ENCODE measurements at places on chromosomes 6 and 20.

DNA sequence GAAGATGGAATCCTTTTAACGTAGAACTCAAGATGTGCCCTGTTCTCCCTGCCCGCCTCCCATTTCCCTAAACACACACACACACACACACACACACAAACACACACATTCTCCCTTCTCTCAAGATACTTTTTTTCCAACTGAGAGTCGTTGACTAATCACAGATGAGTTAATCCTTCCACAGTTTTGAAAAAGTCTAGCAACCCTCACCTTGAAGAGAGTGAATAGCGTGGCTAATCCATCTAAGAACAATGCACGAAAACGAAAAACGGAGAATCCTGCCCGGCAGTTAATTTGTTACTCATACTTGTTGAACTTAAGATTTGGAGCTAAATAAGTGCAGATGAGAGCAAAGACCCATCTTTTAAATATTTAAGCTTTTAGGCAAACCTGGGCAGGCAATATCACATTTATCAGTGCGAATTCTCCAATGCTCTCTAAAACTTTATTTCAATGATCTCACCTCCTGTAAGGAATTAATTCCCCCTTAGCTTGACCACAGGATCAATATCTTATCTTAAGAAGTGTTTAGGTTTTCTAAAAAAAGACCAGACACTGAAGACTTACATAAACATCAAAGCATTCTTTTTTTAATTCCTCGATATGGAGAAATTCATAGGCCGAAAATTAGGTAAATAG is 1.1 kb downstream of the AGPAT4 start:
- no peak for DNase-seq

DNA sequence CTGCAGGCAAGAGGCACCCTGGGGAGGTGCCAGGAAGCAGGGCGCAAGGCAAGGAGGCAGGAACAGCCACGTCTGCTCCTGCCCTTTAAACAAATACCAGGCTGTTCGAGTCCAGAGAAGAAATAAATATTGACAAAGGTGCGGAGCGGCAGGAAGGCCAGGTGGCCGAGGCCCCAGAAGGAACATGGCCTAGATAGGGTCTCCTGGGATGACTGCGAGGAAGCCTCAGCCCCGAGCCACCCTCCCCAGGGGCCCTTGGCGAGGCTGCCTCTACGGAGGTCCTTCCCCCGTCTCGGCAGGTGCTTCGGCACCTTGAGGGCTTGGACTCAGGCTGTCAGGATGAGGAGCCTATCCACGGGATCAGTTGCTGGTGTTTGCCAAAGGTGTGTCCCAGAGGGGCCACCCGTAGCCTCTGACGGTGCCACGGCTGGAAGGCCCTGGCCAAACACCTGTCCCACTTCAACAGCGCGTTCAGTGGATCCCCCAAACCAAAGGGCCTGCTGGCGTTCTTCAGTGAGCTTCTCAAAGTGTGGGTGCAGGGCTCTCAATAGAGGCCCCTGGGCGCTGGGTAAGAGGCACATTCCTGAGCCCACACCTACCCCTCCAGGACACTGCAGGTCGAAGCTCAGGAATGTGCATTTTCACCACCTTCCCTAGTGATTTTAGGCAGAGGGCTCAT is 39.8 kb downstream of the SNX5 start:
- DNase-seq, result no peak

- DNase-seq, result no peak
These were observed 28.8 kb downstream of the FERMT1 start for GRCh38 chr20:6094063-6094462.

- DNase-seq, result no peak
These were observed 62.9 kb upstream of the ARG1 start for GRCh38 chr6:131510094-131510493.

- DNase-seq, result no peak
These were observed 14.8 kb downstream of the APMAP start for GRCh38 chr20:24977797-24978196.

DNA sequence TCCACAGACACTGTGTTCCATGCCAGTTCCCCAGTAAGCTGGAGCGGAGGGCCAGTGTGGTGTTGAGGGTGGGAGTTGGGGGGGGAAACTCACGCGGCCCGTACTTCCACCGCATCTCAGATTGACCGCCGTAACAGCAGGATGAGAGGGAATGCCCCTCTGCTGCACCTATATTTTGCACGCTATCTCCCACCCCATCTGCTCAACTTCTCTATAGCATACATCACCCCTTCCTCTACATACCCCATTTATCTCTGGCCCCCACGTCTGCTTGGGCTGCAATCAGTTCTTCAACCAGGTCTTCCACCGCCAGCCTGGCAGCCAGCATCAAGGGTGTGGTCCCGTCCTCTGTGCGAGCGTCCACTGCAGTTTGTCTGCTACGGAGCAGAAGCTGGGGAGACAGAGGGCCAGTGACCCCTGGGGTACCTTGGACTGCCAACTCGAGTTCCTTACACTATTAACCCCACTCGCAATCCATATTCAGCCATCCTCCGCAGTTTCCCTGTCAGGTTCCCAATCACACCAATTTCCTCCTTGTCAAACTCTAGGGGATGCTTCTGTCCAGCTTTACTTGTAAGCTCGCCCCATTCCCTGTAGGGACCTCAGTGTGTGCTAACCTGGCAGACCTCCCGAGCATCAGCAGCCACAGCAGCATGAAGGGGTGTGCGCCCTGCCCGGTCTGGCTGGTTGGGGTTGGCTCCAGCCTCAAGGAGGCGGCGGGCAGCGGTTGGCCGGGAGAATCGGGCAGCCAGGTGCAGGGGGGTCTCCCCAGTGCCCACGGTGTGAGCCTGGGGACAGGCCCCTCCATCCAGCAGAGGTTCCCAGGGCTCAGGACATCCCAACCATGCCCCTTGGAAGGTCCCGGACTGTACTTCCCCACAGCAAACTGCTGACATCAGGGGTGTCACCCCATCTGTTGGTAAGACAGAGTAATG is 4.5 kb upstream of the GPSM3 start:
- no peak for DNase-seq

- DNase-seq, result no peak
These were observed 122.6 kb downstream of the HS3ST5 start for GRCh38 chr6:114220241-114220640.

DNA sequence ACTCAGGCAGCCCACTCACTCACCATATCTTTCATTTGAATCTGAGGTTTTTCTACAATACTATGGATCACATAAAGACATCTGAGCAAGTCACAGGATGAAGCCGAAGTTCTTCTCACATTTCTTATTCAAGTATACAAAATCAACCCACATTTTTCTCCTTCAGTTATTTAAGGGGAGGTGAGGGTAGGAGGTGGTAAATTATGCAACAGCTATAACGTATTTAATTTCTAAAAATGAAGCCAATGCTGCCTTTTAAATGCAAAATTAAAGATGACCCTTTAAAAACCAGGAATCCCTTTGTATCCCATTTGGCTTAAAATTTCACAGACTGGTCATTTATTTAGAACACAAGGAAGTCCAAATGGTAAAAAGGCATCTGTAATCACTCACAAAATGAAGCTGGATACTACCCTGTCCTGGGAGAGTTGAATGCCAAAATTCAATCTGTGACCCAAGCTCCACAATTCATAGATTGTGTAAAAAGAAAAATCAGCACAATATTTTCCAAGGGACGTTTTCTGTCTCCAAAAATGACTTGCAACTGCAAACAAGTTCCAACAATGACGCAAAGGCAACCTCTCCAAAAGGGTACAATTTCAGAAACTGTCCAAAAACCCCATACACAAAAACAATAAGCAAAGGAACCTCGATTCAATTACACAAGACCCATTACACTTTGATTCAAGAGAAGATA is 48.8 kb downstream of the EPB41L2 start:
- DNase-seq, result no peak

GRCh38 chr20:63133481-63134091 is 82.3 kb downstream of the YTHDF1 start:
- DNase-seq, result no peak

DNA sequence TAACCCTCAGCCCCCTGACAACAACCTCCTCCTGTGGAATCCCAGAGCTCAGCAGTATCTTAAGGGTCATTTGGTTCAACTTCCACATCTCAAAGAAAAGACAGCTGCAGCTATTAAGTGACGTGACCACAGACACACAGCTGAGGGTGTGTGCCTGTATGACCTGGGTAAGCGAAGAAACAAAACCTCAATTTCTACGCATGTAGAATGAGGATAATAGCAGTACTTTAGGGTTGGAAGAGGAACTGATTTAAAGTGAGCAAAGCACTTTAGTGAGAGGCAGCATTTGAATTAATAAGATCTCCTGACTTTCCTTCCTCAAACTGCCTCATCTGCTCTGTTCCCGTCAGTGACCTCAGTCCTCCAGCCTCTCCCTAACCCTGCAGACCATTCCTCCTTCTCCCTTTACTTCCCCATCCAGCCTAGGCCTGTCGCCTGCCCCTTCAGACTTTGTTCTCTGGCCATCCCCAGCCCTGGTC is 6.8 kb upstream of the ARMC2 start:
- no peak for DNase-seq

DNA sequence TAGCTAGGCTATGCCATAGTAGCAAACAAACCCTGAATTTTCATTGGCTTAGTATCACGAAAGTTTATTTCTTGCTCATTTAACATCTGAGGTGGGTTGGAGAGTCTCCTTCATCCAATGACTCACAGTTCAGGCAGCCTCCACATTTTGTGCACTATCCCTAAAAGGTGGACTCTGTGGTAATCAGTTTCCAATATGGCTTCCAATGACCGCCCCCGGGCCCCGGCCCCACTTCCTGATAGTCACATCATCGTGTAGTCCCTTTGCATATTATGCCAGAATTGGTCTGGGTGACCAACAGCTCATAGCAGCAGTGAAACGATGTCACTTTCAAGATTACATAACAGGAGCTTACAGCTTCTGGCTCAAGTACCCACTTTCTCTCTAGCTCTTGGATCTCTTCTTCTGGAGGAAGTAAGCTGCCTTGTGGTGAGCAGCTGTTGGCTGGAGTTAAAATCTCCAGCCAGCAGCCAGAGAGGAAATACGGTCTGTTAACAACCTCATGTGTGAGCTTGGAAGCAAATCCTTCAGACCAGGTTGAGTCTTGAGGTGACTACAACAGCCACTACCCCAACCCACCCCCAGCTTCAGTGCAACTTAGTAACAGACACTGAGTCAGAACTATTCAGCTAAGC is 7.8 kb downstream of the HCRTR2 start:
- no peak for DNase-seq

GRCh38 chr6:107419733-107420132 is 39.6 kb downstream of the PDSS2 start:
- DNase-seq, result no peak

DNA sequence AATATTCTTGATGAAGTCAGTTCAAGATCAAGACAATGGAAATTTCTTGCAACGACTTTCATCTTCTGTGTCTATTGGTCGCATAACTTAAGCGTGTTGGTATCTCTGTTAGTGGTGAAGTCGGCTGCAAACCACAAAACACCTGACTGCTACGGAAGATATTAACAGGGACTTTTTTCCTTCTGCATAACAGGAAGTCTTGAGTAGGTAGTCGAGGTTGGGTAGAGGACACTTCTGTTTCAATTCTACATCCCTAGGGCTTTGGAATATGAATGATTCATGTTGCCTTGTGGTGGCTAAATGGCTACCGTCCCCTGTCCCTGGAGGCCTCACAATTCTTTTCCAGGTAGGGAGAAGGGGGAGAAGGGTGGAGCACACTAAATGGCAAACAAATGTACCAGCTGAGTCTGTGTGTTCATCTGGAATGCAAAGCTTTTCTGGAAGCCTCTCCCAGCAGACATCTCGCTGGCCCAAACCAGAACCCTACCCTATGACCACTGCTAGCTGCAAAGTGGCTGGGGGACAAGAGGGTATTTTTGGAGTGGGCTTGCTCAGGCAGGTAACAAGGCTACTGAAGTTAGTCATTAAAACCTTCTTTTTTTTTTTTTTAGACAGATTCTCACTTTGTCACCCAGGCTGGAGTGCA is 34.6 kb upstream of the NKX2-2 start:
- DNase-seq, result no peak

DNA sequence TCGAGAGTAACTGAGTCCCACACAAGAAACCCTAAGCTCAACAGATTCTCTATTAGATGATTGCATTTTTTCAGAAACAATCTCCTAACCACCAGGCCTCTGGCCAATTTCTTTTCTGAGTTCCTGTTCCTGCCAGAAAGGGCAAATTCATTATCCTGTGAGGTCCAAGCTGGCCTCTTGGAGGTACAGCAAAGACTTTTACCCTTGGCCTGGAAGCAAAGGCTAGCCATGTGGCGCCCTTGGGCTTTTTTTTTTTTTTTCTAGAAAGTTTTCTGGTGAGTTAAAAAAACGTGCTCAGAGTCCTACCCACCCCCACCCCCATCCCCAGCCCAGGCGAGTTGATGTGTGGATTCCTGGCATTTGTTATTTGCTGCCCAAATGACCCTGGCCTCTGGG is 59.0 kb upstream of the EEF1A1 start:
- no peak for DNase-seq

DNA sequence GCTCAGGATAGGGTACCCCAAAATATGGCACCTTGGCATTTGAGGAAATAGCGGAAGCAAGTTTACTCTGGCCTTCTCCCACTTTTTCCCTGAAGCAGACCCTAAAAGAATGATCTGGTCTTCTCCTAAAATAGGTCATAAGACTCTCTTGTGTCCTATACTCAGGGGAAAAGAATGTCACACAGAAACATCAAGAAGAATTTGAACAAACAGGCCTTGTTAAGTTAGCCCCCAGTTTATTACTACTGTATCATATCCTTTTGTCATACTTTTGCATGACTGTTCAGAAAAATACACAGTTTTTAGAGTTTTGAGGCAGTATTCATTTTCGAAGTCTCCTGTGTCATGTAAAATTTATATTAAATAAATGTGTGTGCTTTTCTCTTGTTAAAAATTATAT is 12.5 kb downstream of the TAAR2 start:
- DNase-seq, result no peak

DNA sequence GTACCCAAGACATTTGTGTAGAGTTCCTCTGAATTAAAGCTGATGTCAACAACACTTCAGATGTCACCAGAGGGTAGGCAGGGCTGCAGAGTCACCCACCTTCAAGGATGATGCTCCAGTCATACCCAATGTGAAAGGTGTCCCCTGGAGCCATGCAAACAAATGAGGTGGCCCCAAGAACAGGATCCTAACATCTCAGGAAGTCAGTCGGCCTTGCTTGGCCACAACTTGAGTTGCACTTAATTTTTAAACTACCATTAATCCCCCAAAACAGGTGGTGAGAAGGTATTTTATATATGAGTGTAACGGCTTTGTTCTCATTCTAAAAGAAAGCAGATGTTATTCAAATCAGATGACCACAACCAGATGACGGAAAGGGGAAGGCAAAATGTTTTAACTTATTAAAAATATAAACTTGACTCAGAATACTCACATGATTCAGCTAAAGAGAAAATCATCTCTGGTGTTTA is 21.1 kb upstream of the SERPINB1 start:
- DNase-seq, result no peak

Measured in SHP77 treated with DMSO at 0.1 percent for 48 hours (cell line).